ENCODE measurements at places on chromosomes 13 and 19. TPM values are rescaled to one million over a fixed set of nuclear protein-coding genes. Genes with fewer than 3 reads are reported as not detected.

The PDE4A gene
- total RNA-seq: 9.0 TPM

GRCh38 chr19:23294141-23294540, 43.9 kb upstream of the ZNF724 start:
- ATAC-seq: no peak

GRCh38 chr19:45385392-45386221, 15.2 kb upstream of the ERCC2 start:
- peak; percentile 16 for ATAC-seq

- ATAC-seq: no peak
Measured at GRCh38 chr13:93876236-93876635, 603.2 kb downstream of the DCT start.

The TMEM59L gene
- 0.48 TPM for total RNA-seq

DNA sequence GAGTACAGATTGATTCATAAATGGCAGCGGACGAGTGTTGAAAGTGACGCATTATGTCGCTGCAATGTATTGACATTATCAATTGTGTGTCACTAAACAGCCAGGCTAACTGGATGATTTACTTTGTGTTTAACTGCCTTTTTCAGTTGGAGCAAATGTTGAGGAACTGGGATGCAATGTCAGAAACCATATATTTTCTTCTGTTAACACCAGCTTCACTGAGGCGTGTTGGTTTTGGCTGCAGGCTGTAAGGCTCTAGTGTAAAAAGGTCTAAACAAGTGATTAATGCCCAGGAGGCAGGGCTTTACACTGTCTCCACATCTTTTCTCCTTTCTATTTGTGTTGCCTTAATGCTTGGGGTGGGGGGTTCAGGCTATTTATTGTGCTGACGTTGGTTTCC, 80.1 kb downstream of the GGACT start:
- ATAC-seq: no peak

DNA sequence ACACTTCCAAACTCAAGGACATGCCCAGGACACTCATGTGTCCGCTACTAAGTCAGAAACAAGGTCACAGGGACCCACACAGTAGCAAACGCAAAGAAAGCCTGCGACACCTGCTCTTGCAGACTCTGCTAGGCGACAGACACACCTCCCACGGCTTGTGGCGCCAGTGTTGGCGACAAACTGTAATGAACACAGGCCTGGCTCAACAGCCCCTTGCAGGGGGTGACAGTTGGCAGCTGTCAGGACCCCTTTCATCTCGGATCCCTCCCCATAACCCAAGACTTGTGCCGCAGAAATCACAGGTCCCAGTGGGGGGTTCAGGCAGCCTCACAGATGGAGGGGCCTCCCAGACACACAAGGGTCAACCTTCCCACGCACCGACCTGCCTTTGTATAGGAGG, 364 bp downstream of the CKM start:
- ATAC-seq: no peak

- ATAC-seq: no peak
Measured at GRCh38 chr13:34144142-34144541, 326.2 kb downstream of the RFC3 start.

The REEP6 gene
- 1.7 TPM for total RNA-seq

DNA sequence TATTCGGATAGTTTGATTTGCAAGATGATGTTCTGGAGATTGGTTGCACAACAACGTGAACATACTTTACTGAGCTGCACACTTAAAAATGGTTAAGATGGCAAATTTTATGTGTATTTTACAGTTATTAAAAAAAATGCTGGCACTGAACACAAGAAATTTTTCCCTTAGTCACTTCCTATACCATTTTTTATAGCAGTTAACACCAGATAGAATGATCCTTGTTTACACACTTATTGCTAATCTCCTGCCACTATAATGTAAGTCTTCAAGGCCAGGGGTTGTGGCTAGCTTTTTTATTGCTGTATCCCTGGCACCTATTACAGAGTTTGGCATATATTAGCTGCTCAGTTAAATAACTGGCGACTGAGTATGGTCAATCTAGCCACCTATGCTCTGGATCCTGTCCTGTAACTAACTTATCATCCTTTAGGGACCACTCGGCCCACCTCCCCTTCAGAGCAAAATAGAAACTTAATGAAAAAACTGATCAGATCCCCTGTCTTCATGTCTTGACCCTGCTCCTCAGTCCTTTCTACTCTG, 2.0 kb upstream of the EBPL start:
- ATAC-seq: no peak

DNA sequence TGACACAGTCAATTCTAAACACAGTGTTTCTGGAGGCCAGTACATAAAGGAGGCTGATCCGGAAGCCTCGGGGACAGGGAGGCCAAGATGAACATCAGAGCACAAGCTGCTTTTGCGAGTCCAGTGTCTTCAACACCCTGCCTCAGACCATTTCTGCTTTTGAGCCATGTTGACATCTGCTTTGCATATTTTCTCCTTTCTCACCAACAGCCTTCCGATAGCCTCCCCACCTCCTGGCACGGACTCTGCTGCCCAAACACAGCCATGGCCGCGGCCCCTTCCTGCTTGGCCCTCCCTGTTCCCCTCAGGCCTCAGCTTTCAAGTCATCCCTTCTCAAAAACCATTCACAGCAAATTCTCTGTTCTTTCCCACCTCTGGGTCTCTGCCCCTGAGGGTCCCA, 3.6 kb downstream of the LRRC25 start:
- ATAC-seq: no peak

- ATAC-seq: no peak
Measured at GRCh38 chr13:25489238-25489637, 117.5 kb downstream of the ATP8A2 start.

- peak; percentile 75 for ATAC-seq
Measured at GRCh38 chr19:38869836-38870607, 8.1 kb downstream of the RINL start.

DNA sequence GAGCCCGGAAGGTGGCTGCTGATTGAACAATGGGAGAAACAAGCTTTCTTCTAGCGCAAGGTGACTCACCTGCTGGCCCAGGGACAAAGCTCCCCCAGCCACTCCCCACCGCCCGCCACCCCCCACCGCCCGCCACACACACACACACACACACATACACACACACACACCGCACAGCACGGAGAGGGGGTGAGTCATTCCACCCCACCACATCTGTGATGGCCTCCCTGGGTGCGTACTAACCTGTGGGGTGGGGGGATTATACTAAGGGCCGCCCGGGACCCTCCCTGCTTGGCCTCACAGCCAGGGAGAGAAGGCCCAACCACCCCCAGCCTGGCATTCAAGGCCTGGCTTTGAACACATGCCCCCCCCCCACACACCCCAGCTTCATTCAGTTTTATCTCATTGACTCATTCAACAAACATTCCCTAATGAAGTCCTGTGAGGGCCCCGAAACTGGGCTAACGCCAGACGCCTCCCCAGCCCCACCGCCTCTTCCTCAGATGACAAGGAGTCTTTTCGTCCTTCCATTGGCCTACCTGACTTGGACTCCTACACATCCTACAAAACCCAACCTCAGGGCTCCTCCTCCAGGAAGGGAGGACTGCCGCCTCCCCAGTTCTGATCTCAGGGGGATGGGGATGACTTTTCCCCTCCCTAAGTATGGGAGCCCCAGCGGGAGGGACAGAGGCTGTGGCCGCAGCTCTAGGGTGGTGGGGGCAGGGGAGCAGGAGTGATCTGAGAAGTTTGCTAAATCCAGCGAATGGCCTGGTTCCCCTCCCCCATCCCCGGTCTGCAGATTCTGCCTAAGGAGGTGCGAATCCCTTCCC, 5.8 kb upstream of the ONECUT3 start:
- peak; percentile 75 for ATAC-seq

The CYP4F11 gene
- total RNA-seq: not detected

GRCh38 chr13:50366488-50367174, 351.4 kb downstream of the KCNRG start:
- ATAC-seq: peak; percentile 77

The ZNF575 gene
- 1.7 TPM for total RNA-seq

DNA sequence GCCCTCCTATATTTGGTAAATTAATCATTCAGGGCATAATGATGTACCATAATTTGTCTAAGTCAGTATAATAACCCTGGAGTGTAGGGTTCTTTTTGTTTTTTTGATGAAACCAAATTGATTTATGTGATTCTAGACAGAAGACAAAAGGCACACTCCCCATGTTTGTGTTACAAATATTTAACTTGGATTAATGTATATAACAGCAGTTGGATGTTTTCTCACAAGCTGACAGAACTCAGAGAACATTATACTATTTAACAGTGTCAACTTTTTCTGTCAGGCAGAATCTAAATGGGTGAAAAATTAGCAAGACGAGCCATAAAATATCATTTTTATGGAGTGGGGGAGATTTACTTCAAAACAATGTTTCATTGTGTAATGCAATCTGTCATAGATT, 15.2 kb downstream of the CBY2 start:
- no peak for ATAC-seq

- ATAC-seq: no peak
Measured at GRCh38 chr13:97322740-97323342, 100.7 kb downstream of the MBNL2 start.

- no peak for ATAC-seq
Measured at GRCh38 chr13:50588491-50589130, 254.9 kb downstream of the DLEU7 start.

DNA sequence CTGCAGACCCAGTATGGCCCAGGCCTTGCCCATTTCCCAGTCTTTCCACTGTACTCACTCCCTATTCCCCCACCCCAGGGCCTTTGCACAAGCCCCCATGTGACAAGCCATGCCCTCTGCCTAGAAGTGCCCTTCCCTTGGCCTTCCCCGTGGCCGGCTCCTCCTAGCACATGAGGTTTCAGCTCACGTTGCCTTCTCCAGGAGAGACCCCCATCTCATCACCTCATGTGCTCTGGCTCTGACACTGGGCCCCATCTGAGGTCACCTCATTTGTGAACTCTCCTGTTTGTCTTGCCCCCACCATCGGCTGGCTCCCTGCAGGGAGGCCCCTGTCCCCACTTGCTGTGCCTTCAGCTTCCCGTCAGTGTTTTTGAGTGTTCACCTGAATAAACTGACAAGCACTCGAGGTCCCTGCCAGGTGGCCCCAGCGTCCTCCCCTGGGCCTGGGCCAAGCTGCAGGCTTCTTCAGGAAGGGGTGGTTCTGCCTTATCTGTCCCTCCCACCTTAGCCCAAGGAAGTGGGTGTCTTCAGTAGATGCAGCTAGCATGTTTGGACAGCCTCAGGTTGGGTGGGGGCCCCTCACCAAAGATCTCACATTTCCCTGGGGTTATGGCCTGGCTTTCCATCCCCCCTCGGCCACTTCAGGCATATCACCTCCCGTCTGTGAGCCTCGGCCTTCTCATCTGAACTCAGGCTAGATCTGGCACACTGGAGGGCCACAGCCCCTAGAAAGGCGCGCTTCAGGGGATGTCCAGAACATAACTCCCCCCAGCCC, 3.8 kb upstream of the SLC25A42 start:
- no peak for ATAC-seq

- ATAC-seq: no peak
Measured at GRCh38 chr19:18513868-18514267, 8.0 kb downstream of the ELL start.

- peak; percentile 99 for ATAC-seq
Measured at GRCh38 chr19:29277102-29277501, 64.2 kb upstream of the UQCRFS1 start.

- ATAC-seq: no peak
Measured at GRCh38 chr13:80572308-80572922, 231.5 kb upstream of the SPRY2 start.

DNA sequence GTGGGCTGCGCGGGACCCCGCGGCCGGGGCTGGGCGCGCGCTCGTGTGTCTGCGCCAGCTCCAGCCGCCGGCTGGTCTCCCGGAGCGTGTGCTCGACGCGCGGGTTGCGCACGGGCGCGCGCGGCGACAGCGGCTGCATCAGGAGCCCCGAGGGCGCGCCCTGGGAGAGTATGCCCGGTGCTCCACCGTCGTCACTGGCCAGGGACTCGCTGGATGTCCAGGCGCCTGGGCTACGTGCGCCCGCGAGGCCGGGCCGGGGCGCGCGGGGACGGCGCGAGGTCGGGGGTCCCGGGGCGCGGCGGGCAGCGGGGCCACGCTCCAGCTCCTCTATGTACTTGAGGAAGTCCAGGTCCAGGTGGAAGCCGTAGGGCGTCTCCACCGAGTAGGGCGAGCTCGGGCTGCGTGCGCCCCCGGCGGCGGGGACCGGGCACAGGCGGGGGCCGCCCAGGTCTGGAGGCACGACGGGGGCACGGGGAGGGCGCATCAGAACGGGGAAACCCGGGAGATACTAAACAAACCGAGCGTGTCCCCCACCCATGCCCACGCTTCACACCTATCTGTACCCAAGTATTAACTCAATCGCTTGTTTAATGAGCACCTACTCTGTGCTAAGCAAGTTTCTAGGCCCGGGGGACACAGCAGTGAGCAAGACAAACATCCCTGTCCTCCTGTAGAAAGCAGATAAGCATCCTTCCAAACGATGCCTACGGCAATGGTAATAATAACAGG, 7.6 kb downstream of the KANK3 start:
- ATAC-seq: peak; percentile 63

GRCh38 chr13:42174344-42175162, 97.4 kb upstream of the AKAP11 start:
- ATAC-seq: no peak

DNA sequence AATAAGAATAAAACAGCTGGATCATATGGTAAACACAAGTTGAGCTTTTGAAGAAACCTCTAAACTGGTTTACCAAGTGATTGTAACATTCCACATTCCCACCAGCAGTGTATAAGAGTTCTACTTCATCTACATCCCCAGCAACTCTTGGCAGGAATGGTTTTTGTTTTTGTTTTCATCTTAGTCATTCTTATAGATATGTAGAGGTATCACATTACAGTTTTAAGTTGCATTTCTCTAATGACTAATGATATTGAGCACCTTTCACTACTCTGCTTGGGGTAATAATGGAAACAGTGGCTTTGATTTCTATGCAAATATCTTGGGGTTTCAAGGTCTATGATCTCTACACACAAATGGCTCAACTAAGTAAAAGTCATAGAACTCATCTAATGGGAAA, 614.5 kb downstream of the TBC1D4 start:
- no peak for ATAC-seq

DNA sequence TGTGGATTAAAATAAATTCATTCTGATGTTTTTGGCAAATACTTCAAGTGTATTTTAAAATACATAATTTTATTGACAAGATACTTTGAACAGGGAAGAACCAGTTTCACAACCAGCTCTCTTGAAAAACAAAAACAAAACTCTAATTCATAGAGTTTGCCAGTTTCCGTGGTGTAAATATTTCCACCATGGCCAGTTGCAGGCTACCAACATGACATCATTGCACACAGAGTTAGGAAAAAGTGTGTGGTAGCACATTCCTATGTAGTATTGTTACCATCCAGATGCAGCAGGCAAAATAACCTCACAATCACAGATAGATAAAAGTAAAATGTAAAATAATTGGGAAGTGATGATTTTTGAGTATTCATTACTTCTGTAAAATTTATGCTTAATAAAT, 7.7 kb upstream of the RNF113B start:
- no peak for ATAC-seq

DNA sequence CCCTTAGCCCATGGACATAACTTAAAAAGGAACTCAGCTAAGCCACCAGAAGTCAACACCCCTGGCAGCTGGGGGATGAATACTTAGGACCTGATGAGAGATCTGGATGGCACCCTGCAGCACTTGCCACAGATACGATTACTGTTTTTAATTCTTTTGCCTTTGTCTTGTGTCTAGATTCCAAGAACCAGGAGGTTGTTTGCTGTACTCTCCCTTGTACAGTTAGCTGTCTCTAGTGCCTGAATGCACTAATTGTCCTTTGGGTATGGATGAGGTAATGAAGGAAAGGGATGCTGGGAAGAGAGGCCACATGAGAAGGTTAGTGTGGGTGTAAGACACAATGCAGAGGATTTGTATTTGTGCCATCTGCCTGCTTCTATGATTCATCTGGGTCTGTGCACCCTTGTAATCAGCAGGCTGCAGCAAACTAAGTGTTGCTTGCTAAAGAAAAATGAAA, 385.8 kb downstream of the KCNRG start:
- no peak for ATAC-seq

Data from activated T-helper 17 cell treated with anti-CD3 and anti-CD28 coated beads, Interleukin-2, amount 50 U/mL, for 72 hours (primary cell).